Esophagus muscularis mucosa (tissue), 4 donors: ENCODE measurements at places on chromosomes 13 and 19.

DNA sequence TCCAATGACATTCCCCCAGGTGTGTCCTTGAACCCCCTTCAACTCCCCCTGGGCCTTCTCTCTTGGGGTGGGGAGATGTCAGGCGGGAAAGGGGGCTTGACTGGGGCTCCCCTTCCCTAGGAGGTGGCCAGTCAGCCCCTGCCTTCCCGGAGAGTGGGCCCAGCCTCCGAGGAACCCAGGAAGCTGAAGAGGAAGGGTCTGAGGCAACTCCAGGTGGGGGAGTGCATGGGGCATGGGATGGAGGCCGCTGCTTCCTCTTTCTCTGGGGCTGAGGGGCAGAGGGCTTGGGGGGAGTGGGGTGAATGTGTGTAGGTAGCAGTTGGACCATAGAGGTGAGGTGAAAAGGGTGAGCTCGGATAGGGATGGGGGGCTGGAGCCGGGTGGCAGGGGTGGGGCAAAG, 2.7 kb upstream of the INAFM1 start:
- peaks cover 42% of the 10 kb centered on the region for H3K4me1 ChIP-seq
- H3K36me3 ChIP-seq, result peaks cover 48% of the 10 kb centered on the region
- H3K27me3 ChIP-seq, result no peaks in the 10 kb centered on the region
- peak overlapping the region; percentile 99 for H3K27ac ChIP-seq
- no peak for DNase-seq

DNA sequence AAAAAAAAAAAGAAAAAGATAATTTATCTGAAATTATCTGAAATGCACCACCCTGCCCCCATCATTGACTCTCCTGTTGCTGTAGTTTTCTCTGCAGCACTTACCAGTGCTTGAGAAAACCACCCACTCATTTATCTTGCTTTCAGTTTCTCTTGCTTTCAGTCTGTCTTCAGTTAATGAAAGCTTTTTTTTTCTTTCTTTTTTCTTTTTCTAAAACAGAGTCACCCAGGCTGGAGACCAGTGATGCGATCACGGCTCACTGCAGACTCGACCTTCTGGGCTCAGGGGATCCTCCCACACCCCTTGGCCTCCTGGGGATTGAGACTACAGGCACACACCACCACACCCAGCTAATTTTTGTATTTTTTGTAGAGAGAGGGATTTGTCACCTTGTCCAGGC, 4.3 kb upstream of the ACP5 start:
- no peak for DNase-seq
- peaks cover 7% of the 10 kb centered on the region for H3K4me1 ChIP-seq
- H3K4me3 ChIP-seq, result no peak overlapping the region
- no peak overlapping the region for H3K27ac ChIP-seq
- no peaks in the 10 kb centered on the region for H3K36me3 ChIP-seq
- peaks cover 25% of the 10 kb centered on the region for H3K27me3 ChIP-seq

DNA sequence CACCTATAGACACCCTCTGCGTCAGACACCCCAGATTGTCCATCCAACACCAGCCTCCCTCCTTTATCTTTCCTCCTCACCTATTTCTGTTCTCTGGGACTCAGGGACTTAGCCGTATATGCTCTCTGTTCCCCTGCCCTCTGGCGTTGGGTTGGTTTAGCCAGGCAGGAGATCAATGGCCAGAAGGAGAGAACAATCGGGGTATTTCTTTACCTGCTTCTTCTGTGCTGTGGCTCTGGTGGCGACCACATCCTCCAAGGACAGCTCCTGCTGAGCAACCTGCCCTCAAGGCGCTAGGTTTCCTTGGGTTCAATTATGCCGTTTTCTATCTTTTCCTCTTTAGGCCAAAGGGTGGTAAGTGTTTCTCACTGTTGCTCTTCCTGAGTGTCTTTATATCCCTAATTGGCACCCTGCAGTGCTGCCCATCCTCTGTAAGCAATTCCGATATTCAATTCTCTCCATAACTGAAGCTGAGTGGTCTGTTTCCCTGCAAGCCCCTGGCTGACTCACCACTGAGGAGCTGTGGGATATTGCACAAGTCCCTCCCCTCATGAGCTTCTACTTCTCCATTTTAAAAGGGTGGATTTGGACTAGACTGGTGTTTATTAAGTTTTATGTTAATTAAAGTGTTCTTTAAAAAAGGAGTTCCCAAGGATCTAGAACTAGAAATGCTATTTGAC, 63.7 kb upstream of the TMTC4 start:
- H3K4me1 ChIP-seq, result no peaks in the 10 kb centered on the region
- no peaks in the 10 kb centered on the region for H3K36me3 ChIP-seq
- peaks cover 3% of the 10 kb centered on the region for H3K27me3 ChIP-seq
- no peak for DNase-seq
- no peak overlapping the region for H3K27ac ChIP-seq

GRCh38 chr13:19604306-19604705, 29.2 kb upstream of the MPHOSPH8 start:
- H3K36me3 ChIP-seq, result no peaks in the 10 kb centered on the region
- no peak for DNase-seq
- H3K27ac ChIP-seq, result no peak overlapping the region
- H3K4me3 ChIP-seq, result no peak overlapping the region
- peaks cover 45% of the 10 kb centered on the region for H3K27me3 ChIP-seq

DNA sequence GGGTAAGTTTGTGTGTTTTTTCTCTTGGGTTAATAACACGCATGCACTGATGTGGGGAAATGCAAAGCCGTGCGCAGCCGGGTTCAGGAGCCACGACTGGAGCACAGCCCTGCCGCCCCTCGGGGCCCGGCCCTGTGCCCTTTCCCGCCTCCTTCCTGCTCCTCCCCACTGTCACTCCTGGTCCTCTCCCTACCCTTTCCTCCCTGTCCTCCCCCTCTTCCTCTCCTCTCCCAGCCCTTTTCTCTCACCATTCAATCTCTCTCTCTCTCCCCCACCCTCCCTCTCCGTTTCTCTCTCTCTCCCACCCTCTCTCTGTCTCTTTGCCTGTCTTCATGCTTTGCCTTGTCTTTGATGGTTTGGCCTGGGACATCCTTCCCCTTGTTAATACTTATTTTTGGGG, 27.2 kb downstream of the PLEKHJ1 start:
- H3K36me3 ChIP-seq, result peaks cover 48% of the 10 kb centered on the region
- H3K27ac ChIP-seq, result no peak overlapping the region
- DNase-seq, result no peak
- peaks cover 20% of the 10 kb centered on the region for H3K4me1 ChIP-seq

DNA sequence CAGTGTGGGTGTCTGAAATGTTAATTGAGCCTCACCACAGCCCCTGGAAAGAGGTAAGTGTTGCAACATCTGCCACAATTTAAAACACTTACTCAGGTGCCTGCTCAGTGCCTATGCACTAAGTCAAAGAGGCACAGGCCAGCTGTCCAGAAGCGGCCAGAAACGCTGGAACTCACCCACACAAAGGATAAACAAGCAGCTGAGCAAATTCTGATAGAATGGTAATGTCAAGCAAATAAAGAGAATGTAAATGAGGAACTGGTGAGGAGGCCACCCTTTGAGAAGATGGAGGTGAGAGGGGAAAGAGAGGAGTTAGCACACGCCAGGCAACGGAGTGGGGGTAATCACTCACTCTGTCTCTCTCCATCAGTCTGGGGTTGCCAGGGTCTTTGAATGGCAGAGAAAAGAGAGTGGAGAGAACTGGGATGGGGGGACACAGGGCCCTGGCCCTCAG, 67.7 kb upstream of the SERP2 start:
- peak overlapping the region; percentile 89 for H3K27ac ChIP-seq
- DNase-seq, result no peak
- peaks cover 82% of the 10 kb centered on the region for H3K4me1 ChIP-seq
- no peaks in the 10 kb centered on the region for H3K36me3 ChIP-seq
- no peaks in the 10 kb centered on the region for H3K27me3 ChIP-seq

DNA sequence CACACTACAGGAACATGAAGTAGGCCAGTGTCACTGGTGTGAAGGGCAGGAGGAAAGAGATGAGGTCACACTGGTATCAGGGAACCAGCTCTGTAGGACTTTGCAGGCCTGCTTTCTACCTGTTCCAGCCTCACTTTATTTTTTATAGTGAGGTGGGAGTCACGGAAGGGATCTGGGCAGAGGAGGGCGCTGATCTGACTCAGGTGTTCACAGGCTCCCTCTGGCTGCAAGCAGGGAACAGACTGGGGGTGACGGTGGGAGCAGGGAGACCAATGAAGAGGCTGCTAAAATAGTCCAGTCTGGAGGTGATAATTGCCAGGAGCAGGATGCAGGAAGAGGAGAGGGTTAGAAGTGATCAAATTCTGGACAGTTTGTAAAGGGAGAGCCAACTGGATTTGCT, 2.8 kb downstream of the THAP8 start:
- H3K4me3 ChIP-seq, result no peak overlapping the region
- peaks cover 37% of the 10 kb centered on the region for H3K4me1 ChIP-seq
- peak overlapping the region; percentile 46 for H3K27ac ChIP-seq
- no peak for DNase-seq
- no peaks in the 10 kb centered on the region for H3K36me3 ChIP-seq

GRCh38 chr13:27562457-27562856, 57.9 kb downstream of the LNX2 start:
- H3K27me3 ChIP-seq, result no peaks in the 10 kb centered on the region
- H3K4me1 ChIP-seq, result no peaks in the 10 kb centered on the region
- no peak overlapping the region for H3K4me3 ChIP-seq
- DNase-seq, result no peak
- peaks cover 7% of the 10 kb centered on the region for H3K36me3 ChIP-seq

DNA sequence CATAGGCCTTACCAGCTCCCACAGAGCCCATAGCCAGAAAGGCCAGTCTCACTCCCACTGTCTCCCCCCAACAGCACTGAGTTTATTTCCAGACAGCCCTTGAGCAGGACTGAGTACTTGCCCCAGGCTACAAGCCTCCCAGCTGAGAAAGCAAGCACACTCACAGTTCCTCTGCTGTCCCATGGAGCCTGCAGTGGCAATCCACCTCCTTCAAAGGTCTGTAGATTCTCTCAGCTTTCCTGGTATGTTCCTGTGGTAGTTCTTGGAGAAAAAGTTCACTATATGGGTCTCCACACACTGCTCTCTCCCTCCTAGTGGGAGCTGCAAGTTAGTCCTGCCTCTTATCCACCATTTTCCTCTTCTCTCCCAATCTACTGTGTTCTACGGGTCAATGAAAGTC, 728.7 kb downstream of the DIAPH3 start:
- H3K4me3 ChIP-seq, result no peak overlapping the region
- H3K27me3 ChIP-seq, result no peaks in the 10 kb centered on the region
- H3K4me1 ChIP-seq, result no peaks in the 10 kb centered on the region
- H3K27ac ChIP-seq, result no peak overlapping the region
- DNase-seq, result no peak
- no peaks in the 10 kb centered on the region for H3K36me3 ChIP-seq

DNA sequence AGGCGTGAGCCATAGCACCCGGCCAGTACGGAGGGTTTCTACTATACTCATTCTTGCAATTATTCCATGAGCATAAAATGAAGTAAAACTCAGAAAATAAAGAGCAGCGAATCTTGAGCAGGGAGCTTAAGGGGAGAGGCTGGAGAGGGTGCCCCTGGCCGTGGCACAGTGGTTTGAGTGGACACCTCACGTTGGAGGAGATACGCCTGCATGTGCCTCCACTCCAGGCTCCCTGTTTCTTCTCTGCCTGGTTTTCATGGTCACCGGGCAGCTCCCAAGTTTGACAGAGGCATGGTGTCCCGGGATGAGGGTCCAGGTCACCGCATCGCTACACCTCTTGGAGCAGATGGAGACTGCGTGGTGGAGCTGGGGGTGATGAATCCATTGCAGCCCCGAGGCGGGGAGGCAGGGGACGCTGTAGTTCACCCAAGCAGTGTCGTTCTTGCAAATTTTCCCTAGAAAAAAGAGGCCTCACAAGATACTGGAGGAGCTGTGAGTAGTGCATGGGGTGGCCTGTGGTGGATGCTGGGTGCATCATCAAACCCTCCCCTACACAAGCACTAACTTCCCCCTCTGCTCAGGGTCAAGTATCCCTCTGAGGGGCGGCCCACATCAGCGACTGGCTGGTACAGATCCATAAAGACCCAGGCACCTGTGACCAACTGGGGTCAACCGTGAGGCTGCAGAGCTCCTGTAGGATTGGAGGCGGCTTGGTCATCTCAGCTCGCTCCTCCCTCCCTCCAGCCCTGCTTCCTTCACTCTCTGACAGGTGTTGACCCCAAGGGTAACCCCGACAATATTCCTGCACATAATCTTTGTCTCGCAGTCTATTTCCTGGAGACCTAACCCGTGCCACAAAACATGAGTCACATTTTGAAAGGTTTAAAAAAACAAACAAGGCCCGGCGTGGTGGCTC, 3.6 kb upstream of the MIER2 start:
- H3K36me3 ChIP-seq, result no peaks in the 10 kb centered on the region
- no peak overlapping the region for H3K4me3 ChIP-seq
- DNase-seq, result no peak
- H3K27me3 ChIP-seq, result no peaks in the 10 kb centered on the region
- no peak overlapping the region for H3K27ac ChIP-seq

DNA sequence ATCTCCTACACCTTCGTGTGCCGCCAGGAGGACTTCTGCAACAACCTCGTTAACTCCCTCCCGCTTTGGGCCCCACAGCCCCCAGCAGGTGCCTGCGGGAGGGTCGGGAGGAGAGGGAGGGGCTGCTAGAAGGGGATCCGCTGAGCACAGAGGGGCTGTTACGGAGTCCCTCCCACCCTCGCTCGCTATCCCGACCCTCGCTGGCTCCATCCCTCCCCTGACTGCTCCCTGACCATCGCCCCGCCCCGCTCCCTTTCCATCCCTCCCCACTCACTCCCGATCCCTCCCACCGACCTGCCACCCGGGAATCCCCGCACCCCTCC, 780 bp downstream of the CD177 start:
- H3K27me3 ChIP-seq, result no peaks in the 10 kb centered on the region
- no peaks in the 10 kb centered on the region for H3K36me3 ChIP-seq
- H3K4me1 ChIP-seq, result peaks cover 7% of the 10 kb centered on the region
- H3K27ac ChIP-seq, result no peak overlapping the region
- H3K4me3 ChIP-seq, result no peak overlapping the region

DNA sequence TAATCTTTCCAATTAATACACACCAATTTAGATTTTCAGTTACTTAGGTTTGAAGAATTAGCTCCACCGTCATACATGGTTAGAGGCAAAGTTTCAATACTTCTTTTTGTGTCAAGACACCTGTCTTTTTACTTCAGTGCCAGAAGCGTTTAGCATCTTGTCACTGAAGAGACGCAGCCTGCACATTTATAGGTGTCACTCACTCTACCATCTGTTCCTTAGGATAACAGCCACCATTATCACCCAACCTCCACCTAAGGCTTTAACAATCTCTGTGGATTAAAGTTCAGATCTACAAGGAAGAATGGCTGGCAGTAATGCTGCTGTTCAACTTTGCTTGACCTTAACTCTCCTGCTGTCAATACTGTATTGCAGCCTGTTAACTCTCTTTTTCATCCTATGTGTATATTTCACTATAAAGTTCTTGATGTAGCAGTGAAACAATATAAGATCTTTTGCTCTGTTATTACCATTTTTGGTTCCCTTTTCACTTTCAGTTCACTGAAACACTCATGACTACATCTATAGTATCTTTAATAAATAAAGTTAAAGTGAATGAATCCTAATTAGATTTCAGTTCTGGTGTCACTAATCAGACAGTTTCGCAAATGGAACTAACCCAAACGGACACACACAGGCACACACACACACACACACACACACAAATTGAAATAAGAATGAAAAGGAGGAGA, 435.6 kb downstream of the PCDH9 start:
- no peaks in the 10 kb centered on the region for H3K4me1 ChIP-seq
- no peak for DNase-seq
- H3K4me3 ChIP-seq, result no peak overlapping the region
- no peaks in the 10 kb centered on the region for H3K36me3 ChIP-seq
